Fibroblast of skin of left quadriceps (primary cell): ENCODE measurements at places on chromosomes 4 and X.
A peak's percentile ranks its signal among the peaks of the same experiment; 100 is the strongest.

- DNase-seq, result no peak
These were observed 35.8 kb downstream of the ARHGEF38 start for GRCh38 chr4:105588252-105588651.

GRCh38 chrX:29890646-29891200 lies 324.6 kb upstream of the MAGEB2 start:
- no peak for DNase-seq

DNA sequence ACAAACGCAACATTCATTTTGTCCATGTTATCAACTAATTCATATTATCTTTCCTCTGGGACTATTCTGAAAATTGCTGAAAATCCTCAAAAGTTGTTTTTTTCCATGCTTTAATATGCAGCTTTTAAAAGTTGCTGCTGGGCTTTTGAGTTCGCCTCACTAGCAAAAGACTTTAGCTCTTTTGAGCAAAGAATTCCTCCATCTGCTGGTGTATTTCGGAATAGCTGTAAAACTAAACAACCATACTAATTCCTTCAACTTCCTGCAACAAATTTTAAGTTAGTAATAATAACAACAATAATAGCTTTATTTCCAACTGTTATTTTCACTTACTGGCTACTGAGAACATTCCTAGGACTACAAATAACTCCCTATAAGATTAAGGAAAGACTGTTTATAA lies 124.5 kb upstream of the PLAC1 start:
- DNase-seq, result no peak

DNA sequence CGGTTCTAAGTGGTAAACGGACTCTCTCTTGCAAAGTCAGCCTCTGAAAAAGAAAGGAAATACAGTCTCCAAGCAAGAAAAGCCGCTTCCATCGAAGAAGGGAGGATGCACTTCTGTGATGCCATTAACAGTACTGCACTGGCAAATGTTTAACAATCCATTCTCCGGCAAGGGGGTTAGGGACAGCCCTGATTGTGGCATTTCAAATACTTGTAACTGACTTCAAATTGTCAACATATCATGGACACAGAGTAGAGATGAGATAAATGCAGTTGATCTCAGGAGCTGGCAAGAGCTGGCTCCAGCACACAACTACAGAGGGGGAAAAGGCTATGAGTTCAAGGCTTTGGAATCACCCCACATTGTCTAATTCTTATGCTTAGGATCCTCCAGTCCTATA lies 146.8 kb downstream of the SLC7A11 start:
- DNase-seq, result no peak

- no peak for DNase-seq
These were observed 172.7 kb upstream of the FRG1 start for GRCh38 chr4:189767941-189768340.

DNA sequence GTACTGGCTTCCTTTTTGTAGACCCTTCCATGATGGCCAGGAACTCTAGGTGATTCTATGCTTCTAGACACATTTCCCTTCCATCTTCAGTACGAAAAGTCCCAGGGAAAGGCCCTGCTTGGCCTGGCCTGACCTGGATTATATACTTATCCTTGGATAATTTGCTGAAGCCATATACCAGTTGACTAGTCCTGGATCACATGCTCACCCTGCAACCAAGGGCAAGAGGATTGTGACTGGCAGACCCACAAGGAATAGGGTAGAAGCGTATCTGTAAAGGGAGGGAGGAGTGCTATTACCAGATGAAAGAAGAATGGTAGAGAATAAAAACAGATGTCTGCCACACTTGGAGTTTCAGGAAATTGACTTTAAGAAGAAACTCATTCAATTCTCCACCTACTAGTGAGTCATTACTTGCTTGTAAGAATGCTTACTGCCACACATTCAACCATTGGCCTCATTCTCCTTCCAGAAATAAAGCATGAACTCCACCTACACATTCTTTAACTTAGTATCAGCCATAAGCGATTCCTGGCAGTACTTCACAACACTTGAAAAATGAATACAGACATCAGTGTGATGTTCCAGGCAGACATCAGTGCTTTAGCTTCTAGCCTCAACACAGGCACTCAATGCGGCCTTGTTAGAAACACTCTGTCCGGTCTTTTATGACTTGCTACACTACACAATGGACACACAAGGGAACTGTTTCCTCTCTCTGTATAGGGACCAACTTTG lies 141.8 kb downstream of the CBR4 start:
- peak; percentile 96 for DNase-seq

- DNase-seq, result no peak
These were observed 1055.0 kb downstream of the RPA4 start for GRCh38 chrX:97938706-97939105.

GRCh38 chr4:80266253-80266901 lies at the start of gene FGF5:
Gene FGF5, plus strand, starts transcription at chr4:80266664. Its CDS starts 161 bp downstream, at chr4:80266825.
- peak; percentile 84 for DNase-seq

DNA sequence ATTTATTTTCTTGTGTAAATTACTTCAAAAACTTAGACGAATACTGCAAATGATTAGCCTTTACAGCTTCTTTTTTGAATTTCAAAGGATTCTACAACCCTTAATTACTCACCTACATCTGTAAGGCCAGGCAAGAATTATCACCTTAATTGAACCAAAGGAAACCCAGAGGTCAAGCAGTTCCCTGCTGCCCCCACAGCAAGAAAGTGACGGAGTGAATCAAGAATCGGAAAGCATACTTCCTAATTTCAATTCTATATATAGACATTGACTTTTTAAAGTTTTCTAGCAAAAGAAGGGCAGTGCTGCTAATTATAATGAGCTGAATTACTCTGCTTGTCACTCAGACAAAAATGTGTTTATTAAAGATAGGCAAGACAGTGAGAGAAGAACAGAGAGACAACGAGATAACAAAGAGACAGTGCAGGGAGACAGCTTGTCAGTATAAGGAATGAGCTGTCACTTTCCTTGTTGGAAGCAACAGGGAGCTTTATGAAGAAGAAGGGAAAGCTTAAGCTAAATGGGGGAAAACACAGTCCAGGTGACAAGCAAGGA lies 47.5 kb upstream of the SPANXN4 start:
- no peak for DNase-seq

DNA sequence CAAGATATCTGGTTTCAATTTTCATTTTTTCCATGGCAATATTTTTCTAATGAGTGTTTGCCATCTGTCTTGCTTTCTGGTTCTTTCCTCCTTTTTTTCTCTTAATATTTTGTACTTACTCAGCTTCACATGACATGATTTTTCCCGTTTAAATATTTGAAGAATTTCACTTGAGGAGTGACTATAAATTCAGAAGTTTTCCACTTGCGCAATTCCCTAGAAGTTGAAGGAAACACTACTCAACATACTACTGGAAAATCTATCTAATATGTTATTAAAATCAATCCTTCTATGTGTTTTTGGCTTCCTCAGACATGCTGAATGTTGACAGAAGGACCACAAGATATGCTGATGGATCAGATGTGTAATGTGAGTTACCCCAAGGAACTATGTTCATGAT lies 36.8 kb upstream of the BANK1 start:
- DNase-seq, result peak; percentile 39

DNA sequence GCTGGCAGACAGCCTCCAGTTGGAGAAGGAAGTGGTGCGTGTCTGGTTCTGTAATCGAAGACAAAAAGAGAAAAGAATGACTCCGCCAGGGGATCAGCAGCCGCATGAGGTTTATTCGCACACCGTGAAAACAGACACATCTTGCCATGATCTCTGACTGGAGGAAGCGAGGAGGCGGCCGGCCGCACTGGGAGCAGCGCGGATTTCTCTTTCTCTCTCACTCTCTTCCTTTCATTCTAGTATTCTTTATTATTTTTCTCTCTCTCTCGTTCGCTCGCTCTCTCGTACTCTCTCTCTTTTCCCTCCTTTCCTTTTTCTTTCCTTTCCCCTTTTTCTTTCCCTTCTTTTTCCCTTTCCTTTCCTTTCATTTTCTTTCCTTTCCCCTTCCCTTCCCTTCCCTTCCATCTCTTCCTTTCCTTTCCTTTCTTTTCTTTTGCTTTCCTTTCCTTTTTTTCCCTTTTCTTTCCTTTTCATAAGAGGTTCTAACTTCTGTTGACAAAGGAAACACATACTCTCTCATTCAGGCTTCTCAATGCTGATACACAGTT lies 1.2 kb downstream of the POU3F4 start:
- DNase-seq, result no peak

DNA sequence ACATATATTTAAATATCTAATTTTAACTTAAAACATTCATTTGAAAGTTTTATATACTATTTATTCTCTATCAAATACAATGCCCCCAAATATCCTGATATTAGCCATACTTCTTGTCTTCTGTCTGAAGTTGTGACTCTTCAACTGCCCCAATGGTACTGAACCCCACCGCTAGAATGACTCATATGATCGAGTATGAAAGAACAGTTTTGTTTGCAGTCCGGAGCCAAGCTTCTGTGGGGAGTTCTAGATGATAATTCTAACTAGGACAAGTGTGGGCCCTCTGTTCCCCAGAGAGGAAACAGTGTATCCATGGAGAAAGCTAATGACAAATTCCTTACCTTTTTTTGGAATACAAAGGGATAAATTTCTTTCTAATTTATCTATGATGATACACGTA lies 24.7 kb upstream of the CT47A1 start:
- DNase-seq, result no peak

GRCh38 chr4:9988933-9989332 lies 32.4 kb downstream of the SLC2A9 start:
- DNase-seq, result no peak

DNA sequence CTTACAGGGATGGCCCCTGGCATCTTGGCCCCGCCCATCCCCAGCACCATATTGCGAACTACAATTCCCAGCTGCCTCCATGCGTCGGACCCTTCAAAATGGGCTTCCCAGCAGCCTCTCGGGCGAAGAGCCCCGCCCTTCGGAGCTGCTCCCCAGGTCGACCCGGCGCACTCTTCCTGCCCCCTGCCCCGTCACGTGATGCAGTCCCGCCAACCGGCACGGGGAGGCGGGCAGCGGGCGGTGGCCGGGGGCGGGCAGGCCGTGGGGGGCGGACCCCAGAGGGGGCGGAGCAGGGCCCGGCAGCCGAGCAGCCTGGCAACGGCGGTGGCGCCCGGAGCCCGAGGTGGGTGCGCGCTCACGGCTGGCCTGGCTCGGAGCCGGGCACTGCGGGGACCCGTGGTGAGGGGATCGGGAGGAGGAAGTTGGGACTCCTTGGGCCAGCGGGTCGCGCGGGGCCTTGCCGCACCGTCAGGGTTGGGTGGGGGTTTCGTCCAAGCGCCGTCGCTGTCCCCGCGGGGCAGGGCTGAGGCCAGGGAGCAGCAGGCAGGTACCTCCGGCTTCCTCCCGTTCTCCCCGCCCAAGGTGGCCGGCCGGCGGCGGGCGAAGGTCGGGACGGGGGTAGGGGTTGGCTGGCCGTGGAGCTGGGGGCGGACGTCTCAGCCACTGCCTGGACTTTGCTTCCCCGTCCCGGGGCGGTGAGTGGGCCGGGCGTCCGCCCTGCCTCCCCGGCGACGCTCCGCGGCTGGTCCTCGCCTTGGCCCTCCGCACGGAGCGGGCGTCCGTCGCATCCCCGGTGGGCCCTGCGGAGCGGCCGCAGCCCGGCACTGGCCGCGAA lies at the start of gene MTM1:
Gene MTM1, plus strand, starts transcription at position 302 of the 835 bp plus-strand sequence. CDS start 23,994 bp downstream, outside the sequence.
- DNase-seq, result peak; percentile 88

- peak; percentile 96 for DNase-seq
These were observed 205.4 kb downstream of the DCLK2 start for GRCh38 chr4:150283689-150284088.

- no peak for DNase-seq
These were observed 18.3 kb downstream of the AMER1 start for GRCh38 chrX:64186974-64187761.

GRCh38 chrX:103716962-103717361 lies 6.3 kb downstream of the TMEM31 start:
- DNase-seq, result peak; percentile 71

DNA sequence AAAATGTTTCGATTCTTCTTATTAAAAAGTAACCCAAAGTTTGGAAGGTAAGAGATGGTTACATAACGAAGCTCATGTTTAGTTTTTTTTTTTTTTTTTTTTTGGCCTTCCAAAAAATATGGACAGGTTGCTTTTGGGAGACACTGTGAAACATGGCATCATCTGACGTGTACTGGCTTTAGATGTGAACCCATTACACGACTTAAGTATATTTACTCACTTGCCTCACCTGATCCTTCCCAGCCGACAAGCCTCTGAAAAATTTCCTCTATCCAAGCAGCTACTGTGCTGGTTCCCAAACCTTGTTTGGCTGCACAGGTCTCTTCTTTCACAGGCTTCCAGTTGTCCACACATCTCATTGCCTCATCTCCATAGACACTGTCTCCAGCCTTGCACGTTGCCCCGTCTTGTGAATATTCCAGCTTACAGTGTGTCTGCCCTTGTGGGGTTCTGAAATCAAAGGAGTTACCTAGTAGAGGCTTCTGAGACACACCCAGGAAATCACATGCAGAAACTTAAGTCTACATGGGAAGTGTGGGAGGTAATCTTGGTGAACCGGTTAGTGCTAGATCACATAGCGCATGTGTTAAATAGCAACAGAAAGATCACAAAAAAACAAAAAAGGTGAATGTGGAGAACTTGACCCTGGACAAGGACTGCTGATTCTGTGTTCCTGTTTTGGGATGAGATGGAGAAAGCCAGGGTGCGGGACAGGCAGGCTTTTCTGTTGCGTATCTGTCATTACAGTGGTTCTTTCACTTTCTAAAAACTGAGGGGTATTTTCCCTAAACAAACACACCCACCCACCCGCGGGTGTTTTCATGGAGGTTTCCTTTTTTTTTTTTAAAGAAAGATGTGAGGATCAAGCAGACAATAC lies 328.6 kb downstream of the ARHGAP10 start:
- no peak for DNase-seq

DNA sequence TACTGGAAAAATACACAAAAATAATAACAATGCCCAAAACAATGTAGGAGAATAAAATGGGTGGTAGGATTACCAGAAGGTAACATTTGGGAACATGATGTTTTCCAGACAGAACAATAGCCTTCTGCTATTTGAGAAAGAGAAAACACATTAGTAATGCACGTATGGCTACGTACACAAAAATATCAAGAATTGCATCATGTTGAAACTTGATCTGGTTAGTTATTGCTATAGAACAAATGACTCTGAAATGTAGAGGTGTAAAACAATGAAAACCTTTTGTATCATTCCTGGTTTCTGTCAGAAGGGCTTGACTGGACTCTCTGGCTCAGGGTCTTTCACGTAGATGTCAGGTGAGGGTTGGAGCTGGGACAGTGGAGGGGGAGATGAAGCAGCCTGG lies 1040.0 kb downstream of the FAT4 start:
- peak; percentile 11 for DNase-seq
